ENCODE measurements at places on chromosomes 6 and 20. TPM values are rescaled to one million over a fixed set of nuclear protein-coding genes. Genes with fewer than 3 reads are reported as not detected.

Gene SPTLC3
- total RNA-seq: 9.0 TPM

Gene PHACTR1
- 1.6 TPM for total RNA-seq

Gene PRR18
- 0.04 TPM for total RNA-seq

DNA sequence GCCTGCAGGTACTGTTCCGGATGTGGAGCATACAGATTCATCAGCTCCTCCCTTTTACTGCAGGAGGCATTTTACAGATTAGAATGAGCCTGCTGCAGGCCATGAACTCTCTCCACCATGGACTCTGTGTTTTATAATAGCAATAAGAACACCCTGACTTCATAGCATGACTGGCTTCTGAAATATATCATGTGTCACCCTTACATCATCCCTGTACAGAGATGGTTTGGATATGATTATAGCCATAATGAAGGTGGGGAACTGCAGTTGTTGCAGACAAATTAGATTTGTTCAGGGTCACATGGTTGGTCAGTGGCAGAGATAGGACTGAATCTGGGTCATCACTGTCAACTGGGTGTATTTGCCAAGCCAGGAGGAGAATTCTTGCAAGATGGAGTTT lies 100.7 kb downstream of the FOXO3 start:
- ATAC-seq: peak; percentile 40

Data from esophagus mucosa (tissue), 1 donor.